ENCODE measurements at places on chromosomes 12 and 14.

GRCh38 chr14:101508196-101508947 is 52.9 kb upstream of the DIO3 start:
- no peak for DNase-seq

GRCh38 chr14:62006116-62006731 is 244.0 kb downstream of the SNAPC1 start:
- no peak for DNase-seq

DNA sequence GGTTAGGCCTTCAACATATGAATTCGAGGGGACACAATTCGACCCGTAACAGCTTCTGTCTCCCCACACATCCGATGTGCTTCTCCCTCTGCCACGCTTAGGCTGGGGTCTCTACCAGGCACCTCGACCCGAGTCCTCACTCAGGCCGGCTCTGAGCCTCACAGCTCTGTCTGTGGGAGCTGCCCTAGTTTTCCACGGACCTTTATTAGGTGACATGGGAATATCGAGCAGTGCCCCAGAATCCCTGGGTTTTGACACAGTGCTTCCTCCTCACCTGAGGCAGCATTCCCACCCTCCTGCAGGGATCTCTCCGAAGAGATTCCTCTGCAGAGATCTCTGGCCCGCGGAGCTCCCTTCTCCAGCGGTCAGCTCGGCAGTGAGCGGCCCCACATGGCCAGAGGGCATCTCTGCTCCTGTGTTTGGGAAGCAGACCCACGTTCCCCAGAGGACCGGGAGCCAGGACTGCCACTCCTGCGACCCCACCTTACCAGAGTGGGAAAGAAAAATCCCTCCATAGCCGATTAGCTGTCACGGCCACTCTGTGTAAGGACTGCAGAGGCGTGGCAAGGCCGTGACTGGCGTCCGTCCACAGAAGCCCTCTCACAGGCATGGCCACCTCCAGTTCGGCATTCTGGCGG is 21.2 kb downstream of the ZBTB42 start:
- no peak for DNase-seq

GRCh38 chr12:40969796-40970195 is 218.3 kb upstream of the PDZRN4 start:
- DNase-seq = no peak

DNA sequence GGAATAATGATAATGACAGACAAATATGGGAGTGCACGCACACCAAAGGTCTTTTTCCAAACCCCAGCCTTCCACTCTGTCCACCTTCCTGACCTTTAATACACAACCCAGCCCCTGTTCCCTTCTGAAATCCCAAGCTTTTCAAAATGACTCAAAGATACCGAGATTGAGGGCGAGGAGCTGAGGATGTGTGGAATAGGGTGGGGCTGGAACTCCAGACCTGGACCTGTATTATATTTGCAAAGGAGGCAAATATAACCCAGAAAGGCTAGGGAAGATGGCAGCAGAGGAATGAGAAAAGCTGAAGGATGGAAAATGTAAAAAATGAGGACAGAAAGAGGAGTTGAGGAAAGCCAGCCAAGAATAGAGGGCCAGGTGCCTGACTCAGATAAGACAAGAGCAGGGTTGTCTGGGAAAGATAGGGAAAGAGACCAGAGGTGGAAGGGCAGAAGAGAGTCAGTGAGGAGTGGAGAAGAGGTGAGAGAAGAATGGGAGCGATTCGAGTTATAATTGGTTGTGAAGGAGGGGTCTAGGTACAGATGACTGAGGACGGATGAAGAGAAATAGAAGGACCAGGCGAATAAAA is 1.0 kb upstream of the PTMS start:
- no peak for DNase-seq

GRCh38 chr12:69497308-69498026 is 27.3 kb downstream of the FRS2 start:
- no peak for DNase-seq

DNA sequence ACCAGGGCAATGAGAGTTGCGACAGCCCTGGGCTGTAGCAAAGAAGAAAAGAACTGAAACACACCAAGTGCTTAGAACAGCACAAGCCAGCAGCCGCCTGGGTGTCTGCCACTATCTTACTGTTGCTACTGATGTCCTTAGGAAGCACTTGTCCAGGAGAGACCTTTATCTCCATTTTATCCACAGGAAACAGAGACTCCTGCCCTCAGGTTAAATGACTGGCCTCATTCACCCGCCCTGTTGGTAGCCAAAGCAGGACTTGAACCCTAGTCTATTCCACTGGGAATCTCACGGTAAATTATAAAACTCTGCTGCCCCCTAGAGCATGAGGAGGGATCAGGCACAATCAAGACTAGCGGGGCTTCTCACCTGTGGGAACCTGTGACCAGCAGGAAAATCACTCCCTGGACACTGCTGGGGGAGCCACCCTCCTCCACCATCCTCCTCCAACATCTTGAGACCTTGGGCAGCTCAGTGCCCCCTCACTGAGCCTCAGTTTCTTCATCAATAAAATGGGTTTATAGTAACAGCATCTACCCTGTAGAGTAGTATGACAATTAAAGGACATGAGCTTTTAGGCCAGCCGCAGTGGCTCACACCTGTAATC is 20.5 kb upstream of the TESC start:
- DNase-seq = no peak

GRCh38 chr12:50924131-50924438 is 28.3 kb upstream of the HIGD1C start:
- no peak for DNase-seq

DNA sequence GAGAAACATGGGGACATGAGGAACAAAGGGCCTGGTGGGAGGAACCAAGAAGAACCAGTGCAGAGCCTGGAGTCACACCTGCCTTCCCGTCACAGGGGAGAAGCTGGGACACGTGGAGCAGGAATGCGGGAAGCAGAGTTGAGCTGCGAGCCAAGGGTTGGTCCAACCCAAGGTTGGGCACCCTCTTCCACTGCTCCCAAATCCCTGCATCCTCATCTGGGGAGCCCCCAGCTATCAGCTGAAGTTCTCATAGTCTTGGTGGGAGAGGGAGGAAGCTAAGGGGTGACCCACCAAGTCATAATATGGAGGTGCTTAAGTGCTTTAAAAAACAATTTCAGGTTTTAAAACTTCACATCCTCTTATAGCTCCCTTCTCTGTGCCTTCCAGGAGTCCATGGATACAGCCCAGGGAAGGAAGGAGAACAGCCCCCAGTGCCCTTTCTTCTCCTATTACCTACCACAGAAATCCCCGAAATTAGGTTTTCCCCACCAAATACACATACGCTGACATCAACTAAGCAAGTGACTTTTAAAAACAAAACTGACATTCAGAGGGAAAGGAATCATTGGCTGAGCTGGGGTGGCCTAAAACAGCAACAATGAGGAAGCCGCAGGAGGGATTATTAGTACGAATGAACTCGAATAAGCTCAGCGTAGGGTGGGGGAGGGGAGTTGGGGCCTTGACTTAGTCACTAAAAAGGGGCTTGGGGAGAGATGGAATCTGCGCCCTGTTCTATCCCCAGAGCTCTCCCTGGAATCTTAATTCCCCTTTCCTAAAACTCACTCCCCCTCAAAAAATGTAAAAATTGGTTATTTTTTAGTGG is 4.5 kb downstream of the MYL6 start:
- DNase-seq = no peak

- DNase-seq = no peak
These were observed 132.6 kb downstream of the SLC38A6 start for GRCh38 chr14:61113561-61114225.

DNA sequence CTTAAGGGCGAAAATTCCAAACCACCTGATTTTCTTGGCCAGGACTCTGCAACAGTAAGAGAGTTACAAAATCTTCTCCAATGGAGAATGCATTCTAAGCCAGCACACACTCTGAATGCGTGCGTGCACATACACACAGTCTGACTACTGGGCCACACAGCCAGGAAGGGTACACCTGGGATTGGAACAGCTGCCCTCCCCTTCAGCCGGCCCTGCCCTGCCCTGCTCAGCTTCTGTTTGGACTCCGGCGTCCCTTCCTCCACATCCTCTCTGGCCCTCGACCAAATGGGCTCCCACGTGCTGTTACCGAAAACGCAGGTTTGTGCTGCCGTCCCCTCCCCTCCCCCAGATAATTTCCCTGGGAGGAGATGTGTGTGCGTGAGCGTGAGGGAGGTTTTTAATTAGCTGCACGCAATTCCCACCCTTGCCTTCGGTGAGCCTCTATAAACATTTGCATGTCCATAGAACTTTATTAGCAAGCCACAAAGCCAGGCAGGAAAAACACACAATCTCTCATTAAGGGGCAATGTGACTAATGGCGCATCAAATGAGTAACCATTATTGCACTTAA is 43.0 kb downstream of the CCNK start:
- DNase-seq = no peak

DNA sequence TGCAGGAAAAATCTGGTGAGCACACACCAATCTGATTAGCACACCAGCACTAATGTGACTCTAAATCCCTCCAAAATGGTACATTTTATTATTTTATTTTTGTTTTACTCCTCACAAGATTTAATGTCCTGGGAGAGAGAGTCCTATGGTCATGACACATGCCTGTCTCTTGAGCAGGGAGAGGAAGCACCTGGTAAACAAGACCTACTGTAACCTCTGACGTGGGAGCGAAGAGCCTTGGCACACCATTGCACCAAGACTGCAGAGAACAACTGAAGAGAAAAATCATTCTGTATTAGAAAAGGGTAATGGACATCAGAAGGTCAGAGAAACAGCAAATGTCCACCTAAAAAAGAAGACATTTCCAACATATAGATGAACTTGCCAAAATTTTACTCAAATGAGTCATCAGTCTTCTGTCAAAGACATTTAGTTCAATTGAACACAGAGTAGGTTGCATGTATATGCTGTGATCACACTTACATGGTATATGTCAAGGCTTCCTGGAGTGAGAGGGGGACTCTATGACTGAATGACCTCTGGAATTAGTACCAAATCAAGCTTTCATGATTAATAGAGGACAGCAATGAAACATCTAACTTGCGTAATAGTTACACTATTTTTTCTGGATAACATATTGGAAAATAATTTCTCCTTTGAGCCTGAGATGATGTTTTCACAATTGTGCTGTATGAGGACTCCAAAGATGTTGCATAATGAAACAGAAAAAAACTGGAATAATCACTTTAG is 186.9 kb upstream of the FLRT2 start:
- DNase-seq = no peak

GRCh38 chr14:20494935-20495766 is 10.2 kb upstream of the RNASE10 start:
- DNase-seq = no peak

DNA sequence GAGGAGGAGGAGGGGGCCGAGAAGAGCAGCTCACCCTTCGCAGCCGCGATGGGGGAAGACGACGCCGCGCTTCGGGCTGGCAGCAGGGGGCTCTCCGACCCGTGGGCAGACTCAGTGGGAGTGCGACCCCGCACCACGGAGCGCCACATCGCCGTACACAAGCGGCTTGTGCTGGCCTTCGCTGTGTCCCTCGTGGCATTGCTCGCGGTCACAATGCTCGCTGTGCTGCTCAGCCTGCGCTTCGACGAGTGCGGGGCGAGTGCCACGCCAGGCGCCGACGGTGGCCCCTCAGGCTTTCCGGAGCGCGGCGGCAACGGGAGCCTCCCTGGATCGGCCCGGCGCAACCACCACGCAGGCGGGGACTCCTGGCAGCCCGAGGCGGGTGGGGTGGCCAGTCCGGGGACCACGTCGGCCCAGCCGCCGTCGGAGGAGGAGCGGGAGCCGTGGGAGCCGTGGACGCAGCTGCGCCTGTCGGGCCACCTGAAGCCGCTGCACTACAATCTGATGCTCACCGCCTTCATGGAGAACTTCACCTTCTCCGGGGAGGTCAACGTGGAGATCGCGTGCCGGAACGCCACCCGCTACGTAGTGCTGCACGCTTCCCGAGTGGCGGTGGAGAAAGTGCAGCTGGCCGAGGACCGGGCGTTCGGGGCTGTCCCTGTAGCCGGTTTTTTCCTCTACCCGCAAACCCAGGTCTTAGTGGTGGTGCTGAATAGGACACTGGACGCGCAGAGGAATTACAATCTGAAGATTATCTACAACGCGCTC is 745 bp downstream of the TRHDE start:
- no peak for DNase-seq

All from activated T-cell treated with anti-CD3 and anti-CD28 coated beads for 1 hour (primary cell).